ENCODE measurements at places on chromosomes 11 and 22. TPM values are rescaled to one million over a fixed set of nuclear protein-coding genes. Genes with fewer than 3 reads are reported as not detected.

The SLC5A12 gene
- total RNA-seq, result not detected

The OR4P4 gene
- not detected for total RNA-seq

The WNT11 gene
- total RNA-seq, result 7.4 TPM

DNA sequence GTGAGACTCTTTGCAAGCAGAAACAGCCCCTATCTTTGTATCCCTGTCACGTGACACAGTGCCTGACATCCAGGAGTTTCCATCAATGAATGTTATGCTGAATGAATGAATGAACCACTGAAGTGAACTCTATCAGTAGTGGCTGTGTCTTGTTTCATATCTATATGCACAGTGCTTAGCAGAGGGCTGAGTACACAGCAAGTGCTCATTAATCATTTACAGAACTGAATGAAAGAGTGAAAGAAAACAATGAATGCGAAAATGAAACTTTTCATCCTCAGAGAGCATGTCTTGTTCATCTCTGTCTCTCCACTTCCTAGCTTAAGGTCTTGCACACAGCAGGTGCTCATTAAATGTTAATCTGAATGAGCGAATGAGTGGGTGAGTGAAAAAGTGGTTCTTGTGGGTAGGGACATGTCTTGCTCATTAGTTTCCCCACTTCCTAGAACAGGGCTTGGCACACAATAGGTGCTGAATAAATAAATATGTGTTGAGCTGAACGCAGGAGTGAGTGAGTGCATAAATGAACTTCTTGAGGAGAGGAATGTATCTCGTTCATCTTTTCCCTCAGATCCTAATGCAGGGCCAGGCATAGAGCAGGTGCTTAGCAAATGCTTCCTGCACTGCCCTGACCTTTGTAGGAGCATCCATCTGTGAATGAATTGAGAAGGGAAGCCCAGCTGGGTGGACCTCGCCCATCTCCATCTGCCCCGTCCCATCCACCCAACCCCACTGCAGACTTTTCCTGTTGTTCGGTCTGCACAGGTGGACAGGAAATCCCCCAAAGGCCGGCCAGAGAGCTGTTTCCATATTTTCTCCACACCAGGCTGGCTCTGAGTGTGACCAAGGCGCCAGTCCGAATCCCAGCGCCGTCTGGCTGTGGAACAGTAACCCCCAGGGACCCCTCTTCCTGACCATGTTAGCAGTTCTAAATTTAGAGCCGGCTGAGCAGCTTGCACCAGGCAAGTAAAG lies 113.4 kb upstream of the CRYBB3 start:
- peak; percentile 58 for ATAC-seq

- no peak for ATAC-seq
Measured at GRCh38 chr22:37994049-37994448, 9.7 kb upstream of the SOX10 start.

GRCh38 chr22:27970596-27971220 lies 51.7 kb upstream of the PITPNB start:
- ATAC-seq, result no peak

DNA sequence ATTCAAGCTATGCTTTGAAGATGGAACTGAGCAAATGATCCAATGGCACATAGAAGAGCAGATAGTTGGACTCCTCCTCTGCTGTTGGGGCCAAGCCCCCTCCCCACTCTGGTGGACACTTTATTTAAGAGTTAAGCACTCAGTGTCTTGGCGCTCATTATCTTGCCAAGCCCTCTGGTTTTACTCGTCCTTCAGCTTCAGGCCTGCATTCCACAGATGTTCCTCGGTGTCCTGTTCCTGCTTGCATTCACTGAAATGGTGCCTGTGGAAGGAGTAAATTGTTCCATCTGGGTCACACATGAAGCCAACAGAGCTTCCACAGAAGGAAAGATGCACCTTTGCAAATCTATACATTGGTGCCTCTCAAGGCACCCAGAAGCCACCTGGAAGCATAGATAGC lies 26.1 kb downstream of the MAML2 start:
- no peak for ATAC-seq

DNA sequence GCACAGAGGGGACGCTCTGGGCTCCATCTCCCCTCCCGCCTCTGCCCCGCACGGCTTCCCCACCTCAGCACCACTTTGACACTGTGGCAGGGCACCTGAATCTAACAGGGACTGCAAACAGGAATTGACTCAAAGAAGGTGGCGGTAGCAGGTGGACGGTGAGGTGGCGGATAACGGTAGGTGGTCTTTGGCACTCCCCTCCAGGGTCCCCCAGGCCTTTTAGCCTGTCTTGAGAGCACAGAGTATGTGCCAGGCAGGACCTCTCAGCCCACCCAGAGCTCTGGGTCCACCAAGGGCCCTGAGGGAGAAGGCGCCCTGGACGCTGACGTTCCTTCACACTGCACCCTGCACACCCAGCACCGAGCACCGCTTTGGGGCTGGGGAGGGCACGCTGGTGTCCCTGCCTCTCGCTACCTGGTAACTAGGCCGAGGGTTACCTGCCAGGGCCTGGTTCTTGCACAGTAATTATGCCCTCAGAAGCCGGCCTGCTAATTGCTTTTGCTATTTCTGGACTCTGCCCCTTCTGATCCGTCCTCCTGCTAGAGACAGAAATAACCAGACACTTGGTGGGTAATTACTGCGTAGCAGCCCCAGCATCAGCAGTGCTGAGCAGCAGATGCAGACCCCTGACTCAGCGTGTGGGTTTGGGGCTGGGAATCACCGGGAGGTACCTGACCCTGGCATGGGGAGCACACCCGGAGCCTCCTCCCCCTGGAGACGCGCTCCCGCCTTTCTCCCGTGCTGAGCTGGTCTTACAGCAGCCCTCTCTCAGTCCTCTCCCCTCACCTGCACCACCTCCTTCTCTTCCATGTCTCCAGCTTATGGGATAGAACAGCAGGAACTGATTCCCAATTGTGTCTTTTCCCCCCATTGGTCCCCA lies 103.3 kb upstream of the B3GAT1 start:
- ATAC-seq, result no peak

GRCh38 chr11:16347928-16348685 lies 8.2 kb downstream of the SOX6 start:
- no peak for ATAC-seq

DNA sequence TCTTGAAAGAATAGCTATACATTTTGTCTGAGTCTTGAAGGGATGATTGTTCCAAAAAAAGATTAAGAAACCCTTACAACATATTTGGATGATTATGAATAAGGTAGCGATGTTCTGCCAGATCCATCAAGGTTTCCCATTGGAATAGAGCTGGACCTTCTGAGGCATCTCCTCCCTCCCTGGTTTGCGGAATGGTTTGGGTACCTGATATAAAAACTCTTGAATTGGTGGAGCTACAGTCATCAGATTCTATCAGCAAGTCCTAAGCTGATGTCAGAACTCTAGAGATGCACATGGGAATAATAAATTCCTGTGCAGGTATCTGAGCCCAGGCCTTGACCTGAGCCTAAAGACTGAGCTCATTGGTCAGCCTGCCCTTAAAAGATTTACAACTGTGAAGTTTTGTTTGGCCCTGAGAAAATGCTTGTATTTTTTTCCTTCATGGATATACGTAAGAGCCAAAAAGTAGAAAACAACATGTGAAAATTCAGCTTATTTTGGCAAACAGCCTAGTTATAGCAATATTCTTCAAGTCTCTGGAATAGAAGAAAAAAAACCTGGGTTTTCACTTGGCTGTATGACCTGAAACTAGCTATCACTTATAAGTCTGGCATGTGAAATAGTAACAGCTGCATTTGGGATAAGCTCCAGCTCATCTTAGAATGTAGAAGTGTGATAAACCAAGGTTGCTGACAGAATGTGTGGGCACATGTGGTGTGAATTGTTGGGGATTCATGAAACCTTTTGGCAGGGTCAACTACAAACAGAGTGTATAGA lies 265.7 kb upstream of the CTSC start:
- no peak for ATAC-seq

GRCh38 chr11:122241566-122241965 lies 125.6 kb upstream of the BLID start:
- ATAC-seq, result no peak

- ATAC-seq, result peak; percentile 4
Measured at GRCh38 chr22:21651521-21652009, 9.5 kb downstream of the SDF2L1 start.

GRCh38 chr22:26648528-26649388 lies 8.6 kb upstream of the MIAT start:
- no peak for ATAC-seq

- ATAC-seq, result no peak
Measured at GRCh38 chr11:62186195-62186594, 3.8 kb upstream of the SCGB1D1 start.

DNA sequence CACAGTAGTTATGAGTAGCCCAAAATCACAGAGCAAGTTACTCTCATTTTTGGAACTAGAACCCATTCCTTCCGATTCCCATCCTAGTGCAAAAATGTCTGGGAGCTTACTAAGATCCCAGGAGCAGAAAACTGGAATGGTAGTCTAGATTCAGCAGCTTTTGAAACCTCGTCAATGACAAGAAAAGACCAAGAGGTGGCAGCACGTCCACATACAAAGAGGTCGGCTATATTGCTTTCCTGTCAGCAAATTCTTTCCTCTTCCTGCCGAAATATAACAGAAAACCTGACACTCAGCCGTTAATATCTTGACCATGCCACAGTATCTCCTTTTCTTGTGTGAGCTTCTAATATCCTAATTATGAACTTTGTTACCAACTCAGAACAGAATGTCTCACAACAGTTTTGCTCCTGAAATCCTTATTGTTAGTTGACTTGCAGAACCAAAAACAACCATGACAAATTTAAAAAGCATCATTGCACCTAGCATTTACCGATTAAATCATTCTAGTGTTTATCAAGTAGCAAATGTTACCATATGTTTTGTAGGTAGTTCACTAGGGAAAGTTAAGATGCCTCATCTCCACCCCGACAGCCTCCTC lies 92.8 kb upstream of the OR9G4 start:
- ATAC-seq, result no peak

DNA sequence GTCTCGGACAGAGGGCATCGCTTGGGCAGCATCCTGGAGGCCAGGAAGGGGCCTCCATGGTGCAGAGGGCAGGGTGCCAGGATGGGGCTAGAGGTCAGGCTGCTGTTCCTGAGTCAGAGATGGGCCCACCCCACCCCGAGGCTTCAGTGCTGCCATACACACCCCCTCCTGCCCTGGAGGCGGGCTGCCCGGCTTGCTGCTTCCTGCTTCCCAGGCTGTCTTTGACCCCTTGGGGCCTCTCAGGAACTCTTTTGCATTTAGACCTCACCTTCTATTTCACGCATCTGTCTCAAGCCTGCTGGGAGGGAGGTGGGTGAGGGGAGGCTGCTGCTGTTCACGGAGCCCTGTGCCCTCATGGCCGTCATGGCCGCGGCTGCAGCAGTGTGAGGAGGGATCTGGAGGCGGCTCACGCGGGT lies 6.6 kb upstream of the GRAMD4 start:
- no peak for ATAC-seq

DNA sequence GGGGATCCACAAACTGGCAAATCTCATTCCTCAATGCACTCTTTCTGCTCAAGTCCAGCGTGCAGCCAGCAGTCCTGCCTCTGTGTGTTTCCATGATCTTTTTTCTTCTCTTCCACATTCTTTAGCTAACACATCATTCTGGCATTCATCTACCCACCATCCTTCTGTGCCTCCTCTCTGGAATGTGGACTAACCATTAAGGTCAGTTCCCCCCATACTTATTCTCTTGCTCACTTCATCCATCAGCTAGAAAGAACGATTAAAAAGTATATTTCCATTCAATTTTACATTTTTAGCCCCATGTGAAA lies 7.8 kb downstream of the KIRREL3 start:
- ATAC-seq, result no peak

DNA sequence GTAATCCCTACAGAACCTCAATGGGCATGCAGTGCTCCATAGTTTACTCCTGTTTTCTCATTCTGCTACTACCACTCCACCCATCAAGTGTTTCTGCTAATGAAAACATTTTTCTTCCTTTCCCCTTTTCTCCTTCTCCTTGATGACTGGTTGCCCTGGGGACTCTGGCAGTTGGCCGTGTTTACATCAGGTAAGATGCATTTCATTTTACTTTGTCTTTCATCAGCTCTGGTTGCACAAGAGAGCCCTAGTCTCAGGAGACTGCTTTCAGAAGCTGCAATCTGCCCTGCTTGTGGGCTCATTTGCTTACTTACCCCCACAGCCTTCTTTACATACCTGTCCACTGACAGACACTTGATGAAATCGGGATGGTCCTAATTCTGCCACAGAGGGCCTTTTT lies 19.6 kb upstream of the LIMK2 start:
- ATAC-seq, result no peak

DNA sequence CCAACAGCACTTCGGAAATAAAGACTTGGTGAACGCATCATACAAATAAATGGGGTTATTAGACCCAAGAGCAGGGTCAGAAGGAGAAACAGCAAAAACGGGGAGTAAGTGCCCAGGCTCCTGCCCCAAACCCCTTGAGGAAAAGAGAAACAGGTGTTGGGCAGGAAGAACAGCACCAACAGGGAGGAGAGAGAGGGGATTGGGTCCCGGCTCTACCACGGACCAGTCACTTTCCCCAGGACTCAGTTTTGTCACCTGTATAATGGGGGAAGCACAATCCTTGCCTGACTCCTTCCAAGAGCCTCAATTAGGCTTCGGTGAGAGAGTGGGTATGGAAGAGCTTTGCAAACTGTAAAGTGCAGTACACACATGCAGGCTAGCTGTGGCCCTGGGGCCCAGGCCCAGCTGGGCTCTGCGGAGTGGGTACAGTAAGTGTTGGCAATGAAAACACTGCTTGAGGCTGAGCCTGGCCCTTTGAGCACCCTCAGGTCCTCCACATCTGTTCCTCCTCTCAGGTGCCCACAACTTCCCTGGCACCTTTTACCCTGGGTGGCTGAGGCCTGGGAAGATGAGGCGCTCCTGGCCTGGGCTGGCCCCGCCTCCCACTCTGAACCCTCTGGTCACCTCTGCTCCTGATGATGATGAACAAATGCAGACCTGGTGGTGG lies 8.9 kb downstream of the SLC29A2 start:
- ATAC-seq, result no peak

DNA sequence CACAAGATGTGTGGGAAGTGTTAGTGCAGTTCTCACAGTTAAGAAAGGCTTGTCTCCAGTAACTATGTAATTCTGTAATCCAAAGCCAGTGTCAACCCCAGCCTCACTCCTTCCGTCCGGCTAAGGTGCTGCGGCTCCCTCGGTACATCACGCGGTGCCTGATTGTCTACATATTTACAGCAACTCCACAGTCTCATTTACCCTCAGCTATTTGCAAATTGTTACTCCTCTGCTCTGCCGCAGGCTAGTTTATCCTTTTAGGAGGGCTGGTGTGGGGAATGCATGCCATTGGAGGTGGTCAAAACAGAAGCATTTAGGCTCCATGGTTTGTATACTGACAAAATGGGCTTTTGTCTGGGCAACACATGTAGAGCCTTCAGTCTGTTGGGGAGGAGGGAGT lies 358.3 kb downstream of the METTL15 start:
- no peak for ATAC-seq

Measured in gastroesophageal sphincter (tissue), 4 donors.